Epithelial cell of proximal tubule (primary cell): ENCODE measurements at places on chromosomes 12 and 14.

- DNase-seq = no peak
Observed at GRCh38 chr12:6316921-6317692, 6.6 kb downstream of the PLEKHG6 start.

- DNase-seq = no peak
Observed at GRCh38 chr12:29187756-29188155, 38.7 kb downstream of the FAR2 start.

DNA sequence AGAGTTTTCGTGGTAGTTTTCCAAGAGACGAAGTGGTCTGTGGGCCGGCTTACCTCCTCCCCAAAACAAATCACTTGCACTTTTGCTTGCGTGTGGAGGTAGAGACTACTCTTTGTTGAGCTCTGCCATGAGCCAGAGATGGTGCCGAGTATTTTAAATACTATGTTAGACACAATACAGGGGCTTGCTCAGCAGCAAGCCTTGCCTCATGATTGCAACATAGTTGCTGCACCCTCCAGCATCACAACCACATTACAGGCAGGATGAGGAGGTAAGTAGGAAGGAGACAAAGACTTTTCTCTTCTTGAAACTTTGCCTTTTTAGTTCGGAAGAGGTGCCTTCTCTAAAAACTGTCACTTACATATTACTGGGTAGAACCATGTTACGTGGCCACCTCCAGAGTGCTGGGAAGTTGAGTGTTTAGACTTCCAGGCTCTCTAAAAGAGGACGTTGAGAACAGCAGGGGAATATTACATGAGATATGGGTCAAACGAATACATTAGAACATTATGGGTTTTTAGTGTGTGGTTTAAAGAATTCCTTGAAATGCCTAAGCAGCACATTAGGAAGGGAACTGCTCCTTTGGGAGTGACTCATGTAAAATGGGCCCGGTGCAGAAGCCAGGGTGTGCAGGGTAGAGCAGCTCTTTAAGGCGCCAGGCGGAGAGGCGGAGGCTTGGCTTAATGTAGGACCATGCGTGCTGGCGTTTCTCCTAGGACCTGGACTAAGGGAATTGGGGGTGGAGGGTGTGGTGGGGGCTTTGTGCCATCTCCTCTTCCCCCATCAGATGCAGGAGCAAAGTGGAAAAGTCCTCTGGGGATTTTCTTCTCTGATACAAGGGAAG lies 110.6 kb upstream of the PRMT8 start:
- DNase-seq = no peak

DNA sequence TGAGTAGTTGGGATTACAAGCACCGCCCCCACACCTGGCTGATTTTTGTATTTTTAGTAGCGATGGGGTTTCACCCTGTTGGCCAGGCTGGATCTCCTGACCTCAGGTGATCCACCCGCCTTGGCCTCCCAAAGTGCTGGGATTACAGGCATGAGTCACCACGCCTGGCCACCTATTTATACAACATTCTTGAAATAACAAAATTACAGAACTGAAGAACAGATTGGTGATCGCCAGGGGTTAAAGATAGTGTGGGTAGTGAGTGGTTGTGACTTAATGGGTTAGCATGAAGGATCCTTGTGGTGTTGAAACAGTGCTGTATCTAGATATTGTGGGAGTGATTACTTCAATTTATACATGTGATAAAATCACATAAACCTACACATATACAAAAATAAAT lies 7.4 kb downstream of the GLIPR1L1 start:
- no peak for DNase-seq

GRCh38 chr14:104518659-104519350 lies 60.8 kb upstream of the C14orf180 start:
- DNase-seq = no peak
